ENCODE measurements at places on chromosomes 3 and 15.

DNA sequence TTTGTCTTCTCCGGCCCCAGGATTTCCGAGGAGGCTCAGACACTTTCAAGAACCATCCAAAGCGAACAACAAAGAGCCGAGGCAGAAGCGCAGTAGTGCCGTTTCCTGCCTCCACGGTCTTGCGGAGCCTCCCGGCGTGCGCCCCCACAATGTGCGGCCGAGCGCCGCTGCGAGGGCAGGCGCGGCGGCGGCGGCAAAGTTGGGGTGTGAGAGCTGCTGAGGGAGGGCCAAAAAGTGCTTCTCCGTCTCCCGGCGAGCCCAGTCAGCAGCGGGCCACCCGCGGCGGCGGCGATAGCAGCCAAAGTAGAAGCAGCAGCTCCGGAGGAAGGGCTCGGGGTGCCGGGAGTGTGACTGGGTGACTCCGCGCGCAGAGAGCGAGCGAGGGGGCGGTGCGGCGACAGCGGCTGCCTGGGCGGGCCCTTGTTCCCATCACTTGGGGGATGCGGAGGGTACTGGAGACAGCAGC, 749.1 kb downstream of the ROBO1 start:
- no peak for DNase-seq

GRCh38 chr15:87573039-87573438, 683.5 kb downstream of the NTRK3 start:
- DNase-seq: no peak

GRCh38 chr3:159882790-159883779, 105.5 kb upstream of the IL12A start:
- no peak for DNase-seq

DNA sequence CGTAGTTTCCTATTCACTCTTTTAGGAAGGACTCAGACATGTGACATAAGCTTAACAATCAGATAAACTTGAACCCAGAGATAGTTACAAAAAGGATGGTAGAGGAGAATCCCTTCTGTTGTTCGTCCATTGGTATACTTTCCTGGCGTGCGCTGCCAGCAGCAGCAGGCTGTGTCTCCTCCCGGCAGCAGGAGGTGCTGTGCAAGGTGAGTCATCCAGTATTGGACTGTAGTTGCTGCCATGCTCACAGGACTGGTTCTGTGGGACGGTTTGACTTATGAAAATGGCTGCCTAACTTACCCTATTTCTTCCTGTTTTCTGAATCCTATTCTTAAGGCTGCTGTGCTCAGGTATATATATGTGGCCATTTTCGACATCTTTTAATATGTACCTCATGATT, 253.4 kb upstream of the LRRC3B start:
- DNase-seq: no peak

GRCh38 chr15:49313650-49314049, 109.4 kb upstream of the FGF7 start:
- DNase-seq: no peak

DNA sequence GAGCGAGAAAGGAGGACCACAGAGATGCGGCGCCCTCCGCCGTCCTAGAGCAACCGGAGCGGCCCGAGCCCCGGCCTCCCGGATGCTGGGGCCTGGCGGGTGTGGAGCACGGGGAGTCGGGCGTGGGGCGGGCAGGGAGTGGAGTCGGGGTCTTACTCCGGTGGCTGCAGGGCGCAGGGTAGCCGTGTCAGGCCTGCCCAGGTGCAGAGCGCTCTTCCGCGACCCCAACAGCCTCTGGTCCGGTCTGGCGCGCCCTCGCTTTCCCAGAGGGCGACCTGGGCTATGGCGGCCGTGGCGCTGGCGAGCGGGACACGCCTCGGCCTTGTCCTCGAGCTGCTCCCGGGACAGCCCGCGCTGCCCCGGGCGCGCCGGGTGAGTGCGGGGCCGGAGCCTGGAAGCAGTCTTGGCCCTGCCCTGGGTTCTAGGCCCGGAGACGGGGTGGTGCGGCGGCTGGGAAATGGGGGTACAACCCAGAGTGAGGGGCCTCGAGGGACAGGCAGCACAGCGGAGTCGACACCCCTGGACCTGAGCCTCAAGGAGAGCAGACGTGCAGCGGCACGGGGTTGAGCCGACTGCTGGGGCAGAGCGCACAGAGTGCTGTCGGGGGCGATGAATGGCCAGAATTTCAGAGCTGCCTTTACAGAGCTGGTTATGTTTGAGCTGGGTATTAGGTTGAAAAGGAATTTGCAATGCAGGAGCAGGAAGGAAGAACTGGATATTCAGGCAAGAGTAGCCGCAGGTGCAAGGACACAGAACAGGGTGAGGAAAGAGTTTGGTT, at the start of gene ZNF662:
ZNF662 (plus strand) TSS at position 73 of the 778 bp plus-strand sequence. CDS start 1,973 bp downstream, outside the sequence.
- DNase-seq: no peak

- no peak for DNase-seq
These were observed 65.4 kb downstream of the TFRC start for GRCh38 chr3:196016485-196016884.

DNA sequence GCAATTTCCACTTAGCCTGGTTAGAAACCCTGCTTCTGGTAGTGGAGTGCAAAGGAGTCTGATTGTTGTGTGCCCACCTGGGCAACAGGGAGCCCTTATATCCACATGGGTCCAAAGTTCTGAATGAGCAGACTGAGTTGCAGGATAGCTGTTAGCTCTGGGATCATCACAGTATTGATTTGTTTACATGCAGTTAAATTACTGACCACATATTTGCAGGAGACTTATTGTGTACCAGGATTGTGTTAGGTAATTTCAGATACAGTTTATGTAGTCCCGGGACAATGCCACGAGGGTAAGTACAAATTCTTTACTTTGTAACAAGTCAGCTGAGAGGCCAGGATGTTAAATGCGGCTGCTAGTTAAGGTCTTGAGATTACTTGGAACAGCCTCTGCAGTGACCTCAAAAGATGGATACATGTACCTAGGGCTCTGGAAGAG, 18.8 kb downstream of the ARHGEF26 start:
- DNase-seq: no peak

DNA sequence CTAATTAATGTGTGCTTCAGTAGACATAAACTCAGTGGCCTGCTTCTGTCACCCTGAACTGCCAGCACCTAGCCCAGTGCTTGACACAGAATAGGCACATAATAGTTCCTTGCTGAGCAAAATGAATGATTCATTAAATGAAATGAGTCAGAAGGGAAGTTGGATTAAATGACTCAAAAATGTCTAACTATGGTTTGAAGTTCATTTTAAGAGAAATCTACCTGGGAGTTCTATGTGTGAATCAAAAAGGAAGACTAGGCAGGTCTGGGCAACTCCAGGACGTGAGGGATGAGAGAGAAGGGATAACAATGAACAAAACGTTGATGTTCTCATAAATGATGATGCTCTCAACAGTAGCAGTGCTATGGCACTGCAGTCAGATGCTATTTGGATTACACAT, 175.0 kb downstream of the CFAP20DC start:
- DNase-seq: no peak

GRCh38 chr3:187684444-187684843, 14.2 kb upstream of the SST start:
- no peak for DNase-seq

DNA sequence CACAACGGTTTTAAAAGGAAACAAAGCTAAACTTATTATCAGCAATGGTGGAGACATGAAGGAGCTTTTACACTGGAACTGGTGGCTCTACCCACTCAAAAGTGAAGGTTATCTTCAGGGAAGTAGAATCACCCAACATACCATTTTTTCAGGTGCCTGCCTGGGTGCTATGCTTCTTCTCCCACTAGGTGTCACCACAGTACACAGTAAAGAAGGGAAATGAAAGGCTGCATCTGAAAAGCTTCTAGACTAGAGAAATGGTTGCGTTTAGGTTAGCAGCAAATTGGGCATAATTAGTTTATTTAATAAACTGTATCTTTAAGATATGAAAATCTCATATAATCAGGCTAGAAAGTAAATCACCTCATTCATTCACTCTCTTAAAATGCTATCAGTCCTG, 47.0 kb upstream of the SELENOK start:
- peak; percentile 26 for DNase-seq

DNA sequence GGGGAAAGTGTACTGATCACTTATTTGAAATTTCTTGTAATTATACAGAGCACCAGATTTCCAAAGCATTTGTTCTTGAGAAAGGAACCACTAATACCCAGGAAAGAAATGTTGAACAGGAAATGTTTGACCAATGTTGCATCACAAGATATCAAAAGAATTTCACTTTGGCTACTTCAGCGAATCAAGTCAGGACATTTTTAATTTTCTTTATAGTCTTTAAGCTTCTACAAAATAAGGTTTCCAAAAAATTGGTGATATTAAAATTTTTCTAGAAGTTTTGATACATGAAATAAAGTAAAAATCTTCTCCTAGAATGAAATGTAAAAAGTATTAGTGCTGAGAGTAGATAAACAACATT, 421.9 kb downstream of the MECOM start:
- DNase-seq: no peak

GRCh38 chr3:128122013-128122412, 1.6 kb downstream of the RUVBL1 start:
- no peak for DNase-seq

GRCh38 chr3:13105181-13105895, 32.1 kb upstream of the IQSEC1 start:
- no peak for DNase-seq

- no peak for DNase-seq
These were observed 76.8 kb downstream of the TAMM41 start for GRCh38 chr3:11769704-11770476.

DNA sequence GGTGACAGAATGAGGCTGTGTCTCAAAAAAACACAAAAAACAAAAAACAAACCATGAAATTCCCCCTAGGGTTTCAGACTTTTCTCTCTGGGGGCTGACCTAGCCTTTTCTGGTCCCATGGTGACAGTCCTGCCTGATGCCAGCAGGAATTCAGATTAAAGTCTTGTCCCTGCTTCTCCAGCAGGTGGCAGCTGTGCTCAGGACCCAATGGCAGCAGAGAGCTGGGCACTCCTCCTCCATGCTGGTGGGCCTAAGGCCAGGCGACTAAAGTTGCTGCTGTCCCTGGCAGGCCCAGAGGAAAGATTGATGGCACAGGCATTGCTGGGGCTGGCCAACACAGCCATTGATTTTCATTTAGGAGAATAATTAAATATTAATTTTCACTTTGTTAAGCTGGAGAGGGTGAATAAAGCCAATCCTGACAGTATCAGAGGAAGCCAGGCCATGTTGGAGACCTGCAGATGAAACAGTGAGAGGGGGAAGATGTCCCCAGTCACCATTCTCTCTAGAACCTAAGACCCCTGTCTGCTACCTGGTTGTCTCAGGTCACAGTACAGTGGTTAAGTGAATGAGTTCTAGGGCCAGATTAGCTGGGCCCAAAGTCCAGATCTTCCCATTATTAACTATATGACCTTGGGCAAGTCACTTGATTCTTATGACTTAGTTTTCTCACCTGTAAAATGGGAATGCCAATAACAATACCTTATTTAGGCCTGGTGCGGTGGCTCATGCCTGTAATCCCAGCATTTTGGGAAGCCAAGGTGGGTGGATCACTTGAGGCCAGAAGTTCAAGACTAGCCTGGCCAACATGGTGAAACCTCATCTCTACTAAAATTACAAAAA, 7.1 kb downstream of the CELF6 start:
- peak; percentile 38 for DNase-seq

- DNase-seq: no peak
These were observed 2.0 kb downstream of the ARPP21 start for GRCh38 chr3:35641331-35641730.

GRCh38 chr3:108907194-108907593, 46.5 kb downstream of the GUCA1C start:
- no peak for DNase-seq

GRCh38 chr3:10780243-10780642, 35.8 kb upstream of the SLC6A11 start:
- no peak for DNase-seq

DNA sequence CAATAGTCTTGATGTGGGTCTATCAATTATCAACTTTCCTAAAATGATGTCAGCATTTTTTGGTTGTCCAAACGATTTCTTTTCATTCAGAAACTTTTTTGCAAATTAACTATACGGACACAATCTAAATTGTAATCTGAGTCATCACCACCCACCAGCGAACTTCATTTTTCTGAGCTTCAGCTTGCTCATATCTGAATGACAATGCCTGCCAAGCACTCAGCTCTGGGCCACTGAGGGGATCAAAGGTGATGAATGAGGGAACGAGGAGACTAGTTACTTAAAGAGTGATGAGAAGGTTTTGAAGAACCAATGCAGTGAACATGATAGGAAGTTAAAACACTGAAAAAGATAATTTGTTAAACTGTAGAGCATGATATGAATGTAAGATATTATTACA, 14.9 kb upstream of the TBC1D23 start:
- no peak for DNase-seq
